ENCODE measurements at places on chromosomes 13 and 19.

- DNase-seq, result peak; percentile 84
- no peaks in the 10 kb centered on the region for H3K36me3 ChIP-seq
- H3K27me3 ChIP-seq, result no peaks in the 10 kb centered on the region
- no peaks in the 10 kb centered on the region for H3K4me1 ChIP-seq
These were observed 8.3 kb upstream of the DGKH start for GRCh38 chr13:42039946-42040729.

- no peak overlapping the region for H3K4me3 ChIP-seq
- no peaks in the 10 kb centered on the region for H3K4me1 ChIP-seq
- DNase-seq, result no peak
- peaks cover 9% of the 10 kb centered on the region for H3K36me3 ChIP-seq
These were observed 29.4 kb downstream of the SMIM24 start for GRCh38 chr19:3450796-3451411.

DNA sequence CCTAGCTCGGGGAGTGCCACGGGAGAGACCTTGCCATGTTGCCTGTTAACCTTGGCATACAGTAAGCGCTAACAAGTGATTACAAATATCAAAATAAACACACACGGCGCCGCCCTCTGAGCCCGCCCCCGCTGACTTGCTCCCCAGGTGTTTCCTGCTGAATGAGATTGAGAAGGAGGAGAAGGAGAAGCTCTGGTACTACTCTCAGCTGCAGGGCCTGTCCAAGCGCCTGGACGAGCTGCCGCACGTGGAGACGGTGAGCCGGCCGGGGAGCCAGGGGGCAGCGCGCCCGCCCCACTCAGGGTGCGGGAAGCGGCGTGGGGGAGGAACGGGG is 5.0 kb downstream of the APC2 start:
- peaks cover 5% of the 10 kb centered on the region for H3K4me1 ChIP-seq
- peaks cover 61% of the 10 kb centered on the region for H3K27me3 ChIP-seq
- peak overlapping the region; percentile 0 for H3K4me3 ChIP-seq
- DNase-seq, result no peak
- no peaks in the 10 kb centered on the region for H3K36me3 ChIP-seq

GRCh38 chr13:45109102-45109720 is 11.1 kb upstream of the GTF2F2 start:
- no peak overlapping the region for H3K27ac ChIP-seq
- no peak overlapping the region for H3K4me3 ChIP-seq
- no peaks in the 10 kb centered on the region for H3K36me3 ChIP-seq
- no peaks in the 10 kb centered on the region for H3K27me3 ChIP-seq
- no peak for DNase-seq

- no peak overlapping the region for H3K4me3 ChIP-seq
- no peaks in the 10 kb centered on the region for H3K4me1 ChIP-seq
- no peaks in the 10 kb centered on the region for H3K36me3 ChIP-seq
These were observed 7.6 kb upstream of the COMP start for GRCh38 chr19:18798384-18799352.

DNA sequence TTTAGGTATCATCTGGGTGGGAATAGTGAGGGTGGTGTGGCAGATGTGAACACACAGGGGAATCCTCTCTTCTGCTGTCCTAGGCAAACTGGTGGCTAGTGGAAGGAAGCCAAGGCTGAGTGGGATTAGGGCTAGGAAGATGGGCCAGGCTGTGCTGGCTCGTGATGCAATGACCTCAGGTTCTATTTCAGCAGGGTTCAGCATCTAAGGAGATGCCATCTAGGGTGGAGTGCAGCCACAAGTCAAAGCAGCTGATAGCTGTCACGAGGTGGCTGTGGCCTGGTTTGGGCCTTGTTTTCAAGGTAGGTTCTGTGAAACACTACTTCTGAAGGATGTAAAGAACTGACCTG is 21.6 kb downstream of the ARL11 start:
- no peak overlapping the region for H3K4me3 ChIP-seq
- H3K27ac ChIP-seq, result no peak overlapping the region
- no peaks in the 10 kb centered on the region for H3K4me1 ChIP-seq
- DNase-seq, result no peak
- no peaks in the 10 kb centered on the region for H3K36me3 ChIP-seq
- H3K27me3 ChIP-seq, result no peaks in the 10 kb centered on the region

Data from breast epithelium (tissue), 4 donors.